ENCODE measurements at places on chromosomes 2 and 18. TPM values are rescaled to one million over a fixed set of nuclear protein-coding genes. Genes with fewer than 3 reads are reported as not detected.

Gene ZNF385B
- total RNA-seq, result 0.14 TPM

GRCh38 chr2:35932276-35932963 is 423.2 kb upstream of the CRIM1 start:
- no peak for DNase-seq

DNA sequence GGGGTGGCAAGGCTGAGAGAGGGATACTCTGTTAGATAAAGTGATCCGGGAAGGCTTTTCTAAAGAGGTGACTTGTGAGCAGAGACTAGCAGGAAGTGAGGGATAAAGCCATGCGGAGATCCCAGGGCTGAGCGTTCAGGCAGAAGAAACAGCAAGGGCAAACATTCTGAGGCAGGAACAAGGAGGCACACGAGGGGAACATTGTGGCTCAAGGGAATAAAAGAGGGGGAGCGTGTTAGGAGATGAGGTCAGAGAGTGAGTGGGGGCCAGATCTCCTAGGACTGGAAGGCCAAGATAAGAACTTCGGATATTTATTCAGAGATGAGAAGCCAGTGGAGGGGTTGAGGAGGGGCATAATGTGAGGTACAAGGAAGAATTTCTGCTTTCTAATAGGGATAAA is 67.1 kb downstream of the ACTR2 start:
- no peak for DNase-seq

GRCh38 chr2:82528288-82528687 is 1930.8 kb downstream of the SUCLG1 start:
- no peak for DNase-seq

- no peak for DNase-seq
Measured at GRCh38 chr2:20618468-20618885, 32.4 kb downstream of the HS1BP3 start.

- no peak for DNase-seq
Measured at GRCh38 chr2:181105562-181105961, 125.2 kb downstream of the UBE2E3 start.

GRCh38 chr2:17850151-17850550 is 28.3 kb upstream of the KCNS3 start:
- no peak for DNase-seq

- DNase-seq, result no peak
Measured at GRCh38 chr2:3173031-3173430, 204.6 kb downstream of the EIPR1 start.

- DNase-seq, result no peak
Measured at GRCh38 chr2:107811411-107811810, 15.3 kb upstream of the RGPD4 start.

- no peak for DNase-seq
Measured at GRCh38 chr2:25854613-25855012, 23.7 kb downstream of the ASXL2 start.

DNA sequence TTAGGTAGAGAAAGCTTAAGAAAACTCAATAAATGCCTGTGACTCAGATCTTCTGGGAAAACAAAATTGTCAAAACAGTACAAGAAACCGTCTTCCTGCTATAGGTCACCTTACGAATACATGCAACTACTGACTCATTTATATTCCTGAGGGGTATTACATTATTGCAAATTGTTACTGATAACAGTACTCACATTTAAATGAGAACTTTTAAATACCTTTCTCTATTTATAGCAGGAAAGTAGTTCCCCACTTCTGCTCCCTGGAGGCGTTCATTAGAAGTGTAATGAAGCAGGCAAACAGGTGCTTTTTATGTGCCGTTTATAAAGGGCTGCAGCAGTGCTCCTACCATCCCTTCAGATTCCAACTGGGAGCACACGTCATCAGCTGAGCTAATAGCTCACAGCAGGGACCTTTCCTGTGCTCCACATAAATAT is 65.1 kb upstream of the RPRM start:
- DNase-seq, result no peak

DNA sequence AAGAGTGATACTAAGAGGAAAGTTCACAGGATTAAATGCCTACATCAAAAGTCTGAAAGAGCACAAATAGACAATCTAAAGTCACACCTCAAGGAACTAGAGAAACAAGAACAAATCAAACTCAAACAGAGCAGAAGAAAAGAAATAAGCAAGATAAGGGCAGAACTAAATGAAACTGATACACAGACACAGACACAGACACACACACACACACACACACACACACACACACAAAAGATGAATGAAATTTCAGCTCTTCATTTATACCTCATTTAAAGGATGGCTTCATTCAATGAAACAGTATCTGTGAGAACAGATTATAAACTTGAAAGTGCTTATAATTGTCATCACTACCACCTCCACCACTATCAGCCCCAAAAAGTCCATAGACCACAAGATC is 428.9 kb downstream of the MBD2 start:
- DNase-seq, result no peak

DNA sequence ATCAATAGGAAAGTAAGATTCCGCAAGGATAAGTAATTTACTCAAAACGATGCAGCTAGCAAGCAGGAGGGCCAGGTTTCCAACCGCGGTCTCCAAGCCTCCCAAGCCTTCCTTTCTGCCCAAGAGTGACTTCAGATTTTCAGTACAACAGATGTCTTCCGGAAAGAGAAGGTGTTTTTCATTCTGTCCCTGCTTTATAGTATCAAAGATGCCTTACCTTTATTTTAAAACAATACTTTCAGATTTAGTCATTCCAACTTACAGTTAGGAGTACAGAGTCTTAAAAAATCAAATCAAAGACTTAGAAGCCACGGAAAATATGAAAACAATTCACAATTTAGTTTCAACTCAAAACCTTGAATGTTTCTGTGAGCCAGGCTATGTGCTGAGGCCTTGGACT is 43.6 kb downstream of the CYB5A start:
- DNase-seq, result no peak

- DNase-seq, result no peak
Measured at GRCh38 chr2:26174691-26175465, 2.0 kb downstream of the GAREM2 start.

GRCh38 chr2:174546519-174547506 is 50.8 kb downstream of the WIPF1 start:
- DNase-seq, result peak; percentile 21

DNA sequence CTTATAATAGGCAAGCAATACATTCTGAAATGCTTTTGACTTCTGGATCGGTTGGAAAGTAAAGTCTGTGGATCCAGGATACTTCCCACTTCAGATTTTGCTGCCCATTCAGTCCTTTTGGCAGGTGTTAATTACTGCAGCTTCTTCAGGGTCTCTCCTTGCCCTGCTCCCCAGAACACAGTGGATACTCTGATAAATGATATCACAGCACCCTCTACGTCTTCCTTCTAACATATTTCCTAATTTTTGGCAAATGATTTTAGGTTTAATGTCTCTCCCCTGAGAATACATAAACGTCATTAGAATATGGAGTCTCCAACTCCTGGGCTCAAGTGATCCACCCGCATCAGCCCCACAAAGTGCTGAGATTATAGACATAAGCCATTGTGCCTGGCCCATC is 249.8 kb downstream of the NYAP2 start:
- no peak for DNase-seq

Gene ABCB11
- total RNA-seq, result not detected

Gene IL18RAP
- total RNA-seq, result not detected

DNA sequence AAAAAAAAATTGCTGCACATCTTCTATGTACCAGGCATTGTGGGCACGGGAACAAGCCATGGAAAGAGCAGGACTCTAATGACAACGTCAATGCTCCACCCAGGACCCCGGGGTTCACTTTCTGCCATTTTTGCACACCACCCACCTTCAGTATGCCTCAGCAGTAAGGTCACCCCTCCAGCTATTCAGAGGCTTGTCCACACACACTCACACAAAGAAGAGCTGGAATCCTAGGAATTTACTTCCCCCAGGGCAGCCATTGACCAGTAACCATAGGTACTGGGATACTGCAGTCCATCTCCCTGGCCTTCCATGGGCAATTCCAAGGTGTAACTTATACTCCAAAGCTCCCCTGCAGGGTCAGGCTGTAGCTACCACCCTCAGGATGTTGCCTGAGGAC is 170.8 kb downstream of the SUCLG1 start:
- DNase-seq, result no peak

Gene SLC35F6
- total RNA-seq, result 22.0 TPM

DNA sequence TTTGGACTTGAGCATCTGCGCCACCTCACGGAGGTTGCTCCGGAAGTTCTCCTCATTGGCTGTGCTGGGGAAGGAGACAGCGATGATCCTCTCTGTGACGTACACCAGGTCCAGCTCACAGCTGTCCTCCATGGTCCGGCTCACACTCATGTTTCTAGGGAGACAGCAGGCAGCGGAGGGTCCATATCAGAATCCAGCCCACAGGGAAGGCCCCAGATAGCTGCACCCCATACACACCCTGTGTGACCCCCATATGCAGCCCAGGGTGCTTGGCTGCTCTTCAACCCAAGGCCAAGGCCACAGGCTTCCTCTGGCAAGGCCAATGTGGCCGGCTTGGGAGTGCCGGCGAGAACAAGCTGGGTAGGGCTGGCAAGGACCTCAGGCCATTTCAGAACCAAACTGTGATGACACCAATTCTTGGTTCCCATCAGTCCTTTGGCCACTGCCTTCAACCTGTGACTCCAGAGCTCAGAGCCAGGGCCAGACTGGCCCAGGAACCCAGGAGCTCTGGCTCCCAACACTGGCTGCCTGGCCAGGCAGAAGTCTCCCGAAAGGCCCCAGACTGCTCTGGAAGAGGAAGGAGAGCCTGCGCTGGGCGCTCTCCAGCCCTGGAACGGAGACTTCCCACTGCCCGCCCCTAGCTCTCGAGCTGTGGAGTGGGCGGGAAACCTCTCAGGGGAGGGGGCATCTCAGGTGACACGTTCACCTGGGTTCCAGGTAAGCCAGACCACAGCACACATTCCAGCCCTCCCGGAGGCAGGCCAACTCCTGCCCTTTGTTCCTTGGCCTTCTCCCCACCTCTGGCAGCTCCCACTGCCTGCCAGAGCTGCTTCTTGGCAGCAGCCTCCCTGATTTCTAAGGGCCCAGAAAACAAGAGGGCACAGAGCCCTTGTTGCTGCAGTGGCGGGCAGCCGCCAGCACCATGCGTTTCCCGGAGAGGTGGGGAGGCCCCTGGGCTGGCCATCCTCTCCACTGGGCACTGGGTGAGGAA is 104.7 kb downstream of the TNS1 start:
- no peak for DNase-seq

GRCh38 chr2:119480718-119481142 is 43.6 kb downstream of the SCTR start:
- DNase-seq, result no peak

- no peak for DNase-seq
Measured at GRCh38 chr18:78732273-78733210, 247.1 kb upstream of the SALL3 start.

DNA sequence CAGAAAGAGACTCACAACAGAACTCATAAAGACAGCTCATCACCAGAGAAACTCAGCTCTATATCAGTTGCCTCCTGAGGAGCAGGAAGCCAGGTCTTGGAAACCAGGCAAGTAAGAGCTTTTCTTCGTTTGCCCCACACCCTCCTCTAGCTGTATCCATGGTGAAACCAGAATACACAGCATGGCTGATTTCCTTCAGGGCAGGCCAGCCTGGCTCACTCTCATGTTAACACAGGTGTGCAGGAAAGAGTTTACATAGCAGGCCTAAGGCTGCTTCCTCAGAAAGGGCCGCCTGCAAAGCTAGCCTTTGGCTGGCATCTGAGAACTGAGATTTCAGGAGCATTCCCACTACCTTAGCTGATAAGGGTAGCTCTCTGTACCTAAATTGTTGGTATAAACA is 65.7 kb downstream of the KLHL14 start:
- DNase-seq, result no peak

- peak; percentile 80 for DNase-seq
Measured at GRCh38 chr2:156908825-156909224, 348.7 kb upstream of the GALNT5 start.

Gene ALPP
- 1.5 TPM for total RNA-seq

DNA sequence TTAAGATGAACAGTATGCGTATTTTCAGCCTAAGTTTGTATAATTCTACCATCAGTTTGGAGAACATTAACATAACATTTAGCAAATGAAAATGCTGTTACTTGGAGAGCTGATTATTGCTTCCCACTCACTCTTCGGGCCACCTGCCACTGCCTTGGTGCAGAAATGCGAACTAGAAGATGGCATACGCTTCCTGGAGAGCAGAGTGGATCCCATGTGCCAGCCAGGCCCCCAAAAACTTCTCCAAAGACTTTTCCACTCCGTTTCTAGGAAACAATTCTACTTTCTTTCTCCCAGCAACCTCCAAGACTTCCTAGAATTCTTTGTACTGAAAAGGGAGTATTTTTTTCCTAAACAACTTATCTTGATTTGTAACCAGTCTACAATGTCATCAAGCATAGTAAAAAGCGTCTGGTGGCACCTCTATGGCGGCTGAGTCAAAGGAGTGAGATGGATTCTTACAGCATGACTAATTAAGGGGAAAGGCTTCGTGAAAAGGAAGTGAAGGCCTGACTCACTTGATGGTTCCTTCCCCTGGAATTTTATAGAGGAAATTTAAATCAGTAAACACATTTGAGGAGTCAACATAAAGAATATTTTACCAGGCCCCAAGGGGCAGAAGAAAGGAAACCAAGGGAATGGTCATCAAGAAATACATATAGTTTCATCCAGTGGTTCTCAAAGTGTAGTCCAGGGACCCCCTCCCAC is 36.6 kb downstream of the FEZ2 start:
- DNase-seq, result peak; percentile 63

DNA sequence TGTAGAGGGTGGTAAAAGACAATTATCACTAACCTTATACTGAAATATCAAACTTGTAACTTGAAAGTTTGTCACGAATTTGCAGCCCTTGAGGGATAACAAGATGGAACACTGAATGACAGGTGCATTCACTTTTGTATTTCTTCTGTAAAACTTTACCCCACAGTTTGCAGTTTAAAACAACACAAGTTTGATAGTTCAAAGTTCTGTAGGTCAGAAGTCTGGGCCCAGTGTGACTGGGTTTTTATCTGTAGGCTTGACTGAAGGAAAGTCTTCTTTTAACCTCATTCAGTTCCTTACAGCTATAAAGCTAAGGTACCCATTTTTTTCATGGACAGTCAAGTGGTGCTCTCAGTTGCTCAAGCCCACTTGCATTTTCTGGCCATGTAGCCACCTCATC is 257.1 kb upstream of the NRXN1 start:
- DNase-seq, result no peak

Gene FSHR
- not detected for total RNA-seq

Gene KCNF1
- total RNA-seq, result not detected

Gene XDH
- total RNA-seq, result 0.33 TPM

Gene FEV
- total RNA-seq, result not detected
